ENCODE measurements at places on chromosomes 7 and 10.

DNA sequence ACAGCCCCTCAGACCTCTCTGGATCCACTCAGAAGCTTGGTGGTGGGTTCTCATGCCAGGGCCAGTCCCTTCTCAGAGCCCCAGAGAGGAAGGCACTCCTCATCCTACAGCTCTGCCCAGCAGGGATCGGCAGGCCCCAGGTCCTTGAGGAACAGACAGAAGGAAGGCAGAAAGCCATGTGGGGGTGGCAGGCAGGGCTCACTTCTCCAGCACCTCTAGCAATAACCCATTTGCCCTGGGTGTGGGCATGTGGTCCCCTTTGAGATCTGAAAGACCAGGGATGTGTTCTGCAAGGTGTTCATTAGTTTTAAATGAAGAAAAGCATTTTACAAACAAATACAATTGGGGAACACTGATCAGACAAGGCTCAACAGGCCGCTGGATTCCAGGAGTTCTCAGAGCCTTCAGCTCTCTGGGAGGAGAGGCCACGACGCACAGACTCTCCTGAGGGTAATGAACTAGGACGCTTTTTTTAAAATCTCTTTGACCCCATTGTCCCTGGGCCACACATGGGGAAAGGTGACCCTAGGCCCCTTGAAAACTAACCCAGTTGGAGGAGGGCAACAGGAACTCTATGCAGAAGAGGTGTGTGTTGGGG, 40.6 kb downstream of the LDB3 start:
- no peak for DNase-seq

- no peak for DNase-seq
Observed at GRCh38 chr7:99990460-99990852, 14.6 kb upstream of the AZGP1 start.

GRCh38 chr7:27605689-27606269, 56.9 kb downstream of the HIBADH start:
- DNase-seq, result peak; percentile 86

DNA sequence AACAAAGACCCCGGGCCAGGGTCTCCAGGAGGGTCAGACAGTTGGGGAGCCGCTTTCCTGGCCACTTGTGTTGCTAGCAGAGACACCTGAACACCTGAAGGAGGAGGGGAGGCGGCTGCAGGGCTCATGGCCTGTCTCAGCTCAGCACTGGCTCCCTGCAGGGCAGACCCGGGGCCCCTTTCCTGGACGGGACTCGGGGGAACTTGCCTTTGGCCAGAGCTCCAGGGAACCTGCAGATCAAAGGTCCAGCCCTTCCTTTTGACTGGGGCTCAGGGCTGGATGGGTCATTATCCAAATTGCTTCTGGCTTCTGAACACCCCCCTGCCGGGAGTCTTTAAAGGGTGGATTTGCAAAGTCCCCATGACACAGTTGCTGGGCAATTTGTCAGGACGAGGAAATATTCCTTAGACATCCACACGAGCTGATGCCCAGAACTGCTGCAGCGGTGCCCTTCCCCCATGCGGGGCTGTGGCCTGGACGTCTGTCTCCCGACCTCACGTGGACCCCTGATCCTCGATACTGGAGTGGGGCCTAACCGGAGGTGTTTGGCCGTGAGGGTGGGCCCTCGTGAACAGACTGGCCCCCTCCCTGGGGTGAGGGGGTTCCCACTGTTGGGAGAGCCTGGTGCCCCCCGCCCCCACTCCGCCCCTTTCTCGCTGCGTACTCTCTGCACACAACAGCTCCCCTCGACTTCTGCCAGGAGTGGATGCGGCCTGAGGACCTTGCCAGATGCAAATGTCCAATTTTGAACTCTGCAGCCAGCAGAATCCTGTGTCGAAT, 194.3 kb downstream of the ELFN1 start:
- DNase-seq, result no peak

DNA sequence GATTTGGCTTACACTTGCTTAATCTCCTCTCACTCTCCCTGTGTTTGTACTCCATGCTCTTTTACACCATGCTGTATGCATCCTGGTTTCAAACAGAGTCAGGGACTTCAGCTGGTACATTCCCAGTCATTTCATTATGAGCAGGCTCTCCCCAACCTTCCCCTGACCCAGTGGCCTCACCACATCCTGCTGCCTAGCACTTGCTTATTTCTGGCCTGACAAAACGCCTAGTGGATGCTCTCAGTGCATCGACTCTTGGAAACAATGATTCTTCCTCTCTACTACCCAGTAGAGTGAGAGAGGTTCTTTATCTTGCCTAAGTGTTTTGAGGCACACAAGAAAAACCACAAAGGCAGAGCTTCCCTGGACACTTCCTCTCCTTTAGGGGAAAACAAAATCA, 63.4 kb downstream of the CAV1 start:
- DNase-seq, result peak; percentile 89

- no peak for DNase-seq
Observed at GRCh38 chr10:126073606-126074005, 177.2 kb downstream of the FANK1 start.

DNA sequence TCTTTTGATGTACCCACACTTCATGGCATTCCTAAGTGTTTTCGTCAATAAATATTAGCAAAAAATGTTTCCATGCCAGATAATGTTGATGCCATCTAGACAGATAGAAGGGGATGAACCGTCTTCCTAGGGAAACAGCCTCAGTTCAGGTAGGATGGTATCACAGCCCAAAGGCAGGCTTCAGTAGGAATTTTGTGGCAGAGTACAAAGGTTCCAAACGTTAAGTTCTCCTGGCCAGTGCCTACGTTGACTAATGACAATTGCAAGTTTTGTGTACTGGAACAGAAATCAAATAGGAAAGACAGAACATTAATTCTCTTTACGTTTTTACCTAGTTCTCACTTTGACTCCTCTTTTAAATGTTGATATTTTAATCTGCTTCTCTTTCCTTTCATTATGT, 75.0 kb downstream of the ZMYND11 start:
- no peak for DNase-seq

DNA sequence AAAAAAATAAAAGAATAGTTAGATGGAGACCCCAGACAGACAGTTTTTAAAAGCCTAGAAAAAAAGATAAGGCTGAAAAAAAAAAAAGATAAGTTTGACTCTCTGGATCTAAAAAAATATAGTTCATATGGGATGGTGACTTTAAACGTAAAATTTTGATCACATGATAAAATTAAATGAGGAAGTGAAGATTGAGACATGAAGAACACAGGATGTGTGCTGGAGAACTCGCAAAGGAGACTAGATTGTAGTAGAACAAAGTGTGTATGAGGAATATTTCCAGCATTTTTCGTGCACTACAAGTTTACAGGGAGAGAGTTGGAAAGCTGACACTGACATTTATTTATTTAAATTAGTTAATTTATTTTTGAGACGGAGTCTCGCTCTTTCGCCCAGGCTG, 286.4 kb downstream of the PRPF18 start:
- DNase-seq, result no peak

GRCh38 chr10:72106154-72106849, 18.0 kb upstream of the SPOCK2 start:
- no peak for DNase-seq

- no peak for DNase-seq
Observed at GRCh38 chr7:27101957-27102580, 414 bp downstream of the HOXA2 start.

DNA sequence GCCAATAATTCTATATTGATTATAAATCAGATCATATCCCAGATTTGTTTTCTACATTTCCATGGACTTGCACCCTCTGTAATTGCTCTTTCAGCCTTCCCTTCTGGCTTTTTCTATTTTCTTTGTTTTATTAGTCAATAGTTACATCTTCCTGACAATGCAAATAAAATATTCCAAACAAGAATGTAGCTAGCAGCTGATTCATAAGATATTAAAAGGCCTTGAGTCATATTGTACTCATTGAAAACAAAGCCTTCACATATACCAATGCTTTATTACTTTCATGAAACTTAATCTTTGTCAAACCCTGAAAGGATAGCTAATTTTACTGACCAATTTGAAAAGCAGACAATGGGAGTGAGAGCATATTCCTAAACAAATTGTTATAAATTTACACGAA, 10.7 kb upstream of the SFMBT2 start:
- no peak for DNase-seq

All from H4 (cell line).